ENCODE measurements at places on chromosomes 7 and 10.

DNA sequence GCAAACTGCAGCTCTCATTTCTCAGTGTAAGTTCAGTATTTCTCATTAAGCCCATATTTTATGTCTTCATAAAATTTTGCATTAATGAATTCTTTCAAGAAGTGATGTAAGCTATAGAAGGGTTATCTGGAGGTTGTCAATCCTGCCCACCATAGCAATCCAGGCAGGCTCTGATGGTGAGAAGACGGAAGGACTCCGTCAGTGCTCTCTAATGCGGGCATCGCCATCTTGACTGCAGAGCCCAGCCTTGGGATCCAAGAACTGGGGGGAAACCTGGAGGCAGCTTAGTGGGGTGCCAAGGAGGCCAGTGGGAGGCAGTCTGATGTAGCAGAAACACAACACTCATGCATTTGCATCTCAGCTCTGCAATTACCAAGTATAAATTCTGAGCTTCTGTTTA, 707.4 kb upstream of the NRP1 start:
- peaks cover 3% of the 10 kb centered on the region for H3K27me3 ChIP-seq
- H3K36me3 ChIP-seq: no peaks in the 10 kb centered on the region
- peaks cover 10% of the 10 kb centered on the region for H3K4me1 ChIP-seq
- no peak overlapping the region for H3K27ac ChIP-seq
- no peak overlapping the region for H3K4me3 ChIP-seq

DNA sequence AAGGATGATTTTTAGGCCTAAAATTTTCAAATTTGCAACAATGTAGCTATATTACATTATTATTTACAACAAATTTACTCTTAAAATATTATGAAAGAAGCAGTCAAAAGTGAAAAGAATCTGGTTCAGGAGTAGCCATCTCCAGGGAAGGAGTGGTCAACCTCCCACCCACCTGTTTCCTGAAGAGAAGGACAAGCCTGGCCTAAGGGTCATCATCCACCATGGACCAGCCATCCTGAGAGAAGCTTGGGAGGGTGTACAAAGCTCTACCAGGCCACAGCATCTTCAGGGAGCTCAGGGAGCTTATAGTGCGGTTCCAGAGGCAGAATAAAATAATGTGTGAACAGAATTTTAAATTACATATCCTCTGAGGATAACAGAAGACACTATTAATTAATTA, 38.1 kb downstream of the COL1A2 start:
- peaks cover 4% of the 10 kb centered on the region for H3K4me1 ChIP-seq
- no peaks in the 10 kb centered on the region for H3K27me3 ChIP-seq
- no peak overlapping the region for H3K27ac ChIP-seq
- no peak for DNase-seq

DNA sequence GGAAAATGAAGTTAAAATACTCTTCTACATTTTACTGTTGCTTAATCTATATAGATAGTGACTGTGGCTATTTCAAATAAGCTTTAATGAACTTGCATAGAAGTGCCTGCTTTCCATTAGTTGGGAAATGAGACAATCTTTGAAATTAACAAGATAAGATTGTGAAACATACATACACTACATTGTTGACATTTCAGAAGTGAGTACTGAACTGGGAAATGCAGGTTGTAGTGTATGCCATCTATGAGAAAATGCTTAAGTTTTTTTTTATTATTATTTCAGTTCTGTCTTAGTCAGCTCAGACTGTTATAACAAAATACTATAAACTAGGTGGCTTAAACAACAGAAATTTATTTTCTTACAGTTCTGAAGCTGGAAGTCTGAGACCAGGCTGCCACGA, 49.6 kb upstream of the CSTF2T start:
- no peaks in the 10 kb centered on the region for H3K4me1 ChIP-seq
- no peaks in the 10 kb centered on the region for H3K36me3 ChIP-seq
- no peak overlapping the region for H3K4me3 ChIP-seq
- no peak for DNase-seq

DNA sequence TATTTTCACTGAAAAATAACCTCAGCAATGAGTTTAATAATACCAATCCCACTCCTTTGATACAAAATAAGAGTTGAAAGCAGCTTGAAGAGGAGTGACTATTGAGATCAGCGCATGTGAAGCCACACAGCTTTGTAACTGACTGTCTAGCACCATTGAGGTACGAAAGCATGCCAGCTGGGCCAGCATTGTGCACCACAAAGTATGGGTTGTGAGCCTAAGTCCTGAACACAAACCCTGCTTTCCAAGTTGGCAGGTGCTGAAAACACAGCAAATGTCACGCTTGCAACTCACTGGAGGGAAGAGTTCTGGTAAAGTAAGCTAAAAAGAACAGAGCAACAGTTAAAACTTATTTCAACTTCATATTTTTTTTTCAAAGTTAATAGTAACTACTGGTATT, 4.0 kb upstream of the FAM53B start:
- no peak for DNase-seq
- peaks cover 2% of the 10 kb centered on the region for H3K27me3 ChIP-seq
- no peak overlapping the region for H3K27ac ChIP-seq
- H3K4me3 ChIP-seq: no peak overlapping the region
- H3K4me1 ChIP-seq: peaks cover 9% of the 10 kb centered on the region

GRCh38 chr7:96253964-96254363, 67.9 kb downstream of the SLC25A13 start:
- H3K4me1 ChIP-seq: peaks cover 22% of the 10 kb centered on the region
- no peak for DNase-seq
- no peak overlapping the region for H3K27ac ChIP-seq
- peaks cover 23% of the 10 kb centered on the region for H3K36me3 ChIP-seq
- no peak overlapping the region for H3K4me3 ChIP-seq

DNA sequence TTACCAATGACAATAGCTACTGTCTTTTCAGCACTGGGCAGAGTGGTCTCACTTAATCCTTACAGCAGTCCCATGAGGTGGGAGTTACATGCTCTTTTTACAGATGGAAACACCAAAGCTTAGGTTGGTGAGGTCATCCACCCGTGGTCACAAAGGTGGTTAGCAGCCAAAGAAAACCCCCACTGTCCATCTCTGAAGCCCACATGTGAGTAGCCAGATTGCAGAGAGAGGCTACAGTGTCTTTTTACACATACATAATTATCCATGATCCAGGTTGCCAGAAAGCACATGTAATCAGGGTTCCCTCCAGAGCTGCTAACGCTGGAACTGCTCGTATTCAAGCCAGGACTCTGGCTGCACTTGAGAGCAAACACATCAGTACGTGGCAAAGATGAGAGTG, 24.6 kb upstream of the ANKRD2 start:
- no peak for DNase-seq
- peaks cover 8% of the 10 kb centered on the region for H3K27me3 ChIP-seq
- no peak overlapping the region for H3K4me3 ChIP-seq
- H3K4me1 ChIP-seq: peaks cover 65% of the 10 kb centered on the region

- no peaks in the 10 kb centered on the region for H3K36me3 ChIP-seq
- no peak for DNase-seq
- H3K27me3 ChIP-seq: peaks cover 8% of the 10 kb centered on the region
- H3K4me1 ChIP-seq: peaks cover 54% of the 10 kb centered on the region
- no peak overlapping the region for H3K4me3 ChIP-seq
Observed at GRCh38 chr10:113052076-113052830, 102.2 kb downstream of the TCF7L2 start.

GRCh38 chr7:5523052-5523711, 99.5 kb upstream of the TNRC18 start:
- peaks cover 83% of the 10 kb centered on the region for H3K27me3 ChIP-seq
- peaks cover 44% of the 10 kb centered on the region for H3K36me3 ChIP-seq

All from endothelial cell (in vitro differentiated cells).